Fibroblast of pulmonary artery (primary cell): ENCODE measurements at places on chromosomes 4 and X.
A peak's percentile ranks its signal among the peaks of the same experiment; 100 is the strongest.

GRCh38 chr4:186015212-186015817, 53.6 kb upstream of the TLR3 start:
- DNase-seq = no peak

DNA sequence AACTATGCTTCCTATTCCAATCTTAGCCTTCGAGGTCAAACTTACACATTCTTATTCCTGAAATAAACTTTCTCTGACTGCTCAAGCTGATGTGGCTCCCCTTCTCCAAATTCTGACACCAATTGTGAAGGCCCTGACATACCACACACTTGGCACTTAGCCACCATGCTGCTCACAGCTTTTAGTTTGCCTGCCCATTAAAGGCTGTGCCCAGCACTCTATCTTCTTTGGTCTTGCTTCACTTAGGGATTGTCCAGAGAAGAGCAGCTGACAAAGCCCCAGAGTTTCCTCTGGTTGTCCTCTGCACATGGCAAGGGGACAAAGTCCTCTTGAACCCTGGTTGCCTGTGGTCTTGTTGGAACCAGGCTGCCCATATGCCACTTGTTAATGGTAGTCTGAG, 126.1 kb downstream of the ARHGEF9 start:
- DNase-seq = peak; percentile 24

GRCh38 chrX:50913520-50913919, 3.0 kb downstream of the BMP15 start:
- peak; percentile 45 for DNase-seq

- DNase-seq = peak; percentile 83
Measured at GRCh38 chr4:98510757-98511517, 147.5 kb downstream of the TSPAN5 start.

- DNase-seq = no peak
Measured at GRCh38 chr4:138242834-138243156, 646 bp upstream of the SLC7A11 start.

DNA sequence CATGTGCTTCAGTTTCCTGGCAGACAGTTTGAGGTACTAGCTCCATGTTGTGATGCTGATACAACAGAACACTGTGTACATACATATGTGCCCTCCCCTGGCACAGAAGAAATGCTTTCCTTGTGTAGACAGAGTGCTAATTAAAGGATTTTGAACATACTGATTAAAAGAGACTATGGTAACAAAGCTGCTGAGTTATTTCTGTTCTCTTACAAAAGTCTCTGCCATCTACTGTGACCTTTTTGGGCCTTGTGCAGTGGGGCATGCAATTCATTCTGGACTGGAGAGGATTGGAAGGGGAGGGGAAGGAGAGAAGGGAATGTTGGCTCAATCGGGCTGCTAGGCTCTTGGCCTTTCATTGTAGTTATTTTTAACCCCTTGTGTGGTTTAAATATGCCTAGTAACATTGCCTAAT, 6.0 kb downstream of the PDLIM5 start:
- peak; percentile 58 for DNase-seq

- DNase-seq = no peak
Measured at GRCh38 chr4:175818406-175818805, 6.3 kb upstream of the GPM6A start.

DNA sequence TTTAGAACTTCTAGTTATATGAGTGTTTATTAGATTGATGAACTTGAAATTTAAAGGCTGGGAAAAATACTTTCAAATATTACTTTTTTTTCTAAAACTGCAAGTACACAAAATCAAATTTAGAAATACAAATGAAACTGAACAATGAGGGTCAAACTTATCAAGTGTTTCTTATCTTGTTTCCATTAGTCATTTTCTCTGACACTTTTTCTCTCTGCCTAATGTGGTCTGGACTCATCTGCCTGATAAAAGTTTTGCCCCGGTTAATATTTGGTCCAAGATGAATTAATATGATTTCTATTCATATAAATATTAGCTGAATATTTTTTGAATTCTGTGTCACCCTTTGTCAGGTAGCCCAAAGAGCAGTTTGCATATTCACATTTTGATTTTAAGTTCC, 8.7 kb upstream of the HPGDS start:
- no peak for DNase-seq

DNA sequence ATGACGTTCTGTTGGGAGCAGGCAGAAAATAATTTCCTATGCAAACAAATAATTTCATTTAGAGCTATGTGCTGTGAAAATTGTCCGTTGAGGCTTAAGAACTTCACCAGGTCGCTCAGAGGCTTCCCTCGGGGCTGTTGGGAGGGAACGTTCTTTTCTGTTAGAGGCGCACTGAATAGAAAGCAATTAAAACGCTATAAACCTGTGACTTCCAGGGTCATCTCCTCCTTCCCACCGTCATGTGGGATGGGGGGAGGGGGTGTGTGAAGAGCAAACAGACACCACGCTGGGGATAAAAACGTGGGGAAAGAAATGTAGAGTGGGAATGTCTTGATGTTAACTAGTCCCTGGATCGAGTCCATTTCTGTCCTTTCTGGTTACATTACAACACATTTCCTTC, 35.2 kb upstream of the ZNF518B start:
- DNase-seq = no peak

DNA sequence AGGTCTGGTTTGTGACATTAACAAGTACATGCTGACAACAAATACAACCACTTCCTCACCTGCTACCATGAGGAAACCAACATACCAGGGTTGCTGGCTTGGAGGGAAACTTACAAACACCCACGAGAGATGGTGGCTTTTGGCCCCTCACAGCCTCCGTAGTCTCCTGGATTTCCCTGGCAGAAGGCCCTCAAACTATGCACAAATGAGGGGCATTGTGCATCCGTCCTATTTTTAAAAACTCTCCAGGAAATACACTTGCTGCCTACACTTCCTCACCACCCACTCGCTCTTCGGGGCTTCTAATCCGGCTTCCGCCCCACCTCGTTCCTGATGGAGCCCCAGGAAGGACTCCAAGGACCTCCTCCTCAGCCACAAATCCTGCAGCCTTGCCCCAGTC, 355.0 kb upstream of the GATB start:
- no peak for DNase-seq

- DNase-seq = no peak
Measured at GRCh38 chr4:3641501-3641900, 109.3 kb upstream of the LRPAP1 start.

GRCh38 chrX:129600981-129601424, 53.8 kb downstream of the APLN start:
- peak; percentile 33 for DNase-seq

GRCh38 chrX:23505531-23506303, 161.6 kb upstream of the PRDX4 start:
- no peak for DNase-seq

- peak; percentile 74 for DNase-seq
Measured at GRCh38 chr4:21790438-21791029, 158.0 kb downstream of the KCNIP4 start.

- no peak for DNase-seq
Measured at GRCh38 chr4:16139066-16139945, 55.5 kb upstream of the PROM1 start.

DNA sequence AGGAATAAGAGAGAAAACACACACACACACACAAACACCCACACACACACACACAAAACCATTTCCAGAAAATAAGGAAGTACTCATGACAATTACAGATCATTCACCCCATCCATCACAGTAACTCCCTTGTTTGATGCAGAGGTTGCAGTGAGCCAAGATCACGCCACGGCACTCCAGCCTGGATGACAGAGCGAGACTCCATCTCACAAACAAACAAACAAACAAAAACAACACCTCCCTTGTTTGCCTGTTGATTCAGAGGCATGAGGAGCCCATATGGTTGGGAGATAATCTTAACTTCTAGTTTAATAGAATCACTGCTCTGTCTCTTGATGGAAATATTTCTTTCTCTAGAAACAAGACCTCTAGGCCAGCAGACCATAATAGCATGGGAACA, 2043.5 kb upstream of the AGA start:
- DNase-seq = no peak

GRCh38 chr4:53902786-53903185, 161.6 kb downstream of the CHIC2 start:
- DNase-seq = no peak

DNA sequence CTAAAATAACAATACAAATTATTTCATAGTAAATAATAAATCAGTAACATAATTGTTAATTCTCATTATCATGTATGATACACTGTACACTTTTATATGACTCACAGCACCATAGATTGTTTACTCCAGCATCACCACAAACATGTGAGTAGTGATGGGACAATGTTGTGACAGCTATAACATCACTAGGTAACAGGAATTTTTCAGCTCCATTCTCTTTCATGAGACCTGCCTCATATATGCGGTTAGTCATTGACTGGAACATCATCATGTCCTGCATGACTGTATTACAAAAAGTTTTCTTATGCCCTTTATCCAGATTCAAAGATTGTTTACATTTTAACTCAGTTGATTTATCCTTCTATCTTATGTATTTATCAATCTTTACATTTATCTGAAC, 1530.0 kb downstream of the PCDH18 start:
- DNase-seq = no peak

GRCh38 chrX:7943600-7944245, 16.5 kb upstream of the PNPLA4 start:
- no peak for DNase-seq

DNA sequence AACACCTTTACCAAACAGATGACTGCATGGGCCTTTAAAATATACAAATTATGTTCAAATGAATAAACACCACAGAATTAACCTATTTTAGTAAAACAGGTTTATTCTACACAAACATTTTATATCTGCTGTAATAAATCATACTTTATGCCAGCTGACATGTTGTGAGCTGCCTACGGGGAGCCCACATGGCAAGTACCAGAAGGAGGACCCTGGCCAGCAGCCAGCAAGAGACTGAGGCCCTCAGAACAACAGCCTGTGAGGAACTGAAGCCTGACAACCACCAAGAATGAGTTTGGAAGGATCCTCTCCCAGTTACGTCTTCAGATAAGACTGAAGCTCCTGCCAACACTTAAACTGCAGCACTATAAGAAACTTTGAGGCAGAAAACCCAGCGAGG, 377.0 kb downstream of the PDGFC start:
- no peak for DNase-seq
